B cell (primary cell): ENCODE measurements at places on chromosomes 5 and 9. TPM values are rescaled to one million over a fixed set of nuclear protein-coding genes. Genes with fewer than 3 reads are reported as not detected.

DNA sequence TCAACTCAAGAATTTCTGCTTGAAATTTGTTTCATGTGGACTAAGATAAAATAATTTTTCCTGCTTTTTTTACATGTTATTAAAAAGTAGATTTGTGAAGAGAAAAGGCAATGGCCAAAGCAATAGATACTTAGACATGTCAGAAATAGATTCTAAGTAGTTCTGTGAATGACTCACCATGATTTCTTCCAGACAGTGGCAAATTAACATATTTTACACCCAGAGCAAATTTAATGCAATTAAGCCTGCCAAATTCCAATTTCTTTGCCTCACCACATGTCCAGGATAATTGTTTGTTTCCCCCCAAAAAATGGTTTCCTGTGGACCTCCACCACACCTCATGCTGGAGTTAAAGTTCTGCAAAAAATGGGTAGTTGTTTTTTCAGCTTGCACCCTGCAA lies 651.4 kb downstream of the CETN3 start:
- no peaks in the 10 kb centered on the region for H3K27me3 ChIP-seq
- no peaks in the 10 kb centered on the region for H3K4me1 ChIP-seq
- no peaks in the 10 kb centered on the region for H3K36me3 ChIP-seq
- H3K4me3 ChIP-seq: no peak overlapping the region
- no peak for DNase-seq

GRCh38 chr5:73895471-73895870 lies 269.5 kb downstream of the ARHGEF28 start:
- H3K27me3 ChIP-seq: no peaks in the 10 kb centered on the region
- no peak for DNase-seq
- no peak overlapping the region for H3K27ac ChIP-seq

- no peak for DNase-seq
- no peaks in the 10 kb centered on the region for H3K36me3 ChIP-seq
- H3K27ac ChIP-seq: no peak overlapping the region
- no peaks in the 10 kb centered on the region for H3K27me3 ChIP-seq
These were observed 47.7 kb downstream of the SH3RF2 start for GRCh38 chr5:145984072-145984471.

DNA sequence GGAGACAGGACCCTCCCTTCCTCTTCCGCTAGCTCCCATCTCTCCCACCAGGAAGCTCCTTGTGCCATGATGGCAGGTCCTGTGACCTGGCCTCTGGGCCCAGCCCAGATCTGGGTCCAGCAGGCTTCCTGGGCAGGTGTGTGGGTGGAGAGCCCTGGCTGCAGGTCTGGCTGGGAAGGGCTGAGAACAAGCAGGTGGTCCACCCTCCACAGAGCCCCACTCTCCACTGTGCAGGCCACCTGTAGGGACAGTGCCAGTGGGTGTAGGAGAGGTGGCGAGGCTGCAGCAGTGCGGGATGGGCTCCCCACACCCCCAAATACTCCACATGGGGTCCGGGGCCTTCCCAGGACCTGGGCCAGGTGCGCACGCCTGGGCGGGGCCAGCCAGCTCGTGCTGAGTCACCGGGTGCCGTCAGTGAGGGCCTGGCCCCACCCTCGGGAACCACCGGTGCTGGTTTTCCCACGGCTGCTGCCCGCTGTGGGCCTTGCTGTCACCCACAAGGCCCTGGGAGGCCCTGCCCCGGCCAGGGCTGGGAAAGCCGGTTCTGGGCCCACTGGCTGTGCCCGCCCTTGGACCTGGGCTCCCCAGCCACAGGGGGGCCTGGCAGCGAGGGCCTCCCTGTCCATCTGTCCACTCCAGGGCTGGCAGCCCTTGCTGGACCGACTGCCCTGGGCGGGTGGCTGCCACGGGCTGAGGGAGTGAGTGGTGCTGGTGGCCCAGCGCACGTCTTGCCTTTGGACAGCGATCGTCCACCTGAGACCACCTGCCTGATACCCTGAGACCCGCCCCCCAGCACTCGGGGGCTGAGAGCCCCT lies 9.3 kb upstream of the NRARP start:
- H3K4me1 ChIP-seq: peaks cover 18% of the 10 kb centered on the region
- H3K27me3 ChIP-seq: peaks cover 15% of the 10 kb centered on the region
- no peak overlapping the region for H3K27ac ChIP-seq
- no peaks in the 10 kb centered on the region for H3K36me3 ChIP-seq

Gene PLPP6
- 2.7 and 6.3 TPM in 2 replicates for polyA plus RNA-seq
